Stimulated activated CD8-positive, alpha-beta memory T cell treated with anti-CD3 and anti-CD28 coated beads, Interleukin-7, amount 100 ng/mL, for 1 hour (primary cell): ENCODE measurements at places on chromosomes 1 and 21.

DNA sequence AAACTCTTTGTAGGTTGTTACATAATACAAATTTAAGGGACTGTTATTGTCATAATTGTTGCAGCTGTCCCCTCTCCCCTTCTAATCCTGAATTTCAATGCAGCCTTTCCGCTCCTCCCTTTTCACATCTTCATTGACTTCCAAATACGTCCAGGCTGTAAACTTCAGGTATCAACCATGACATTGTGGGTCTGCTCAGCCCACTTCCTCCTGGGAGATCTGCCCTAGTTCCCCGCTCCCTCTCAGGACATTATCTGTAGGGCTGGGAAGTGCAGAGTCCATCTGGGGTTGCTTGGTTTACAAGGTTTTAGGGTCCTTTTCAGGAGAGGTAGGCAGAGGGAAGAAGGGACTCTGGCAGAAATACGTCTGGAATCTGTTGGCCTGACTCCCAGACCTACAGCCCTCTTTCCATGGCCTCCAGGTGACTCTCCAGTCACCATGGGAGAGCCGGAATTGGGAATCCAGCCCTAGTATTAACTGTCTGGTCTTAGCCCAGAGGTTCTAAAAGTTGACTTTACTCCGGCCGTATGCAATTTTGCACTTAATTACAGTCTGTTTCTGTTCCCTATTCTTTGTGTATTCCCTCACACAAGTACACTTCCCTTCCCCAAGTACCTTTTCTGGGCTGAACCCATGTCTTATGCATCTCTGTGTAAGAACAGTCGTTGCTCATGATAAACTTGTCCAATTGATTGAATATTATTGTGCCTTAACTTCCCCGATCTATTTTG, 4.7 kb upstream of the DENND2D start:
- DNase-seq = no peak

GRCh38 chr1:192627901-192628300, 8.0 kb upstream of the RGS13 start:
- DNase-seq = no peak

DNA sequence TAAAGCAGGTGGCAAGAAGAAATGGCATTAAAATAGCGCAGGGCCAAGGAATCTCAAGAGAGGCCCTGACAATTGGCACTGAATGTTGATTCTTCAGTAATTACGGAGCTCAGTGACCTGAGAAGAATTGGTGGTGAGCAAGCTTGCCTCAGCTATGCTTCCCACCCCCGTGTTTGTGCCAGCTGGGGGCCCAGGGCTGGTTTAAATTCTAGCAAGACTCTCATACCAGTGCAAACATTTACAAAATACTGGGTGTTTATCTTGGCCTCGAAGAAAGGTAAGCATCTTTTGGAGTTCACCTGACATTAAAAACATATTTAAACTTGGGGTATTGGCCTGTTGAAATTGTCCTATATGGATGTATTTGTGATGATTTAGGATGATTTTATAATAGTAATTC, 296.7 kb upstream of the USP25 start:
- DNase-seq = no peak

DNA sequence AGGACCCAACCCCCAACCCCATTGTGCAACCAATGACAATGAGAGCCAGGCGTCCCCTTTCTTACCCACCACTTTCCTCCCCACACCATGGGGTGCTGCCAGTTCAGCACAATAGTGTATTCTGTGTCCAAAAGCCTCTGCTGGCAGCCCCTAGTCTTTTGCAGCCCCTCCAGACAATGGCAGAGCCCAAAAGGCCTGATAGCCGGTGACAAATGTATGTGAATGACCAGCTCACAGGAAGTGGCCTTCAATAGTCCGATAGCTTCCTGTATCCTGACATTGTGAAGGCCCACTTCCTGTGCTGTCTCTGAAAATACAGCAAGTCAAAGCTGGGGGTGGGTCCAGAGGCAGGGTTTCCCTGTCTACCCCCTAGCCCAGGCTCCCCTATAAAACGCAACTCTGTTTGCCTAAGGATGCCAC, 16.6 kb downstream of the SMIM12 start:
- DNase-seq = no peak

DNA sequence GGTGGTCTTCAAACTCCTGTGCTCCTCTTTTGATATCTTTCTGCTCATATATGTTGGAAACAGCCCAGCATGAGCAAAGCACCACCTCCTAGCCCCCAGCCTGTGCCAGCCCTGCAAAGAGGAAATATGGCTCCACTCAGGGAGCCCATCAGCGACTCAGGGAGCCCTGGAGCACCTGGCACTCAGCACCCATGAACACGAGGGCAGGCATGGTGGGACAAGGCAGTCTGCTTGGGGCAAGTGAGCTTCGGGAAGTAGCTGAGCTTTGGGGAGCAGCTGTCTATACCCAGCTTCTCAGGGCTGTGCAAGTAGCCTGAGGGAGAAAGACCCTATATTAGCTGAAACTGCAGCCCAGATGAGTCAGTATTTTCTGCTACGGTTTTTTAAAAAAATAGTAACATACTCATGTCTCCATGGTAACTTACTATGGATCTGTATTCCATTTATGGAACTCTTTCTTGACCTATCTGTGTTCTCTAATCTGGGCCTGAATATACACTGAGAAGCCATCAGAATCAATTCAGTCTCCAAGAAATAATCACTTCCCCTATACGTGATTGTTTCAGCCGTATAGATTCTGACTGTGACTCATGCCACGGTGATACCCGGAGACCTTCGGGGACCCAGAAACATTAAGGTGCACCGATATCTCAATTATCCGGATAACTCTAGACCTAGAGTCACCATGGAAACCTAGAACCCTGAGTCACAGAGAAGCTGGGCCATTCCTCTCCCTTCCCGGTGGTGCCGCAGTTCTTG, 1.5 kb upstream of the ETS2 start:
- no peak for DNase-seq

DNA sequence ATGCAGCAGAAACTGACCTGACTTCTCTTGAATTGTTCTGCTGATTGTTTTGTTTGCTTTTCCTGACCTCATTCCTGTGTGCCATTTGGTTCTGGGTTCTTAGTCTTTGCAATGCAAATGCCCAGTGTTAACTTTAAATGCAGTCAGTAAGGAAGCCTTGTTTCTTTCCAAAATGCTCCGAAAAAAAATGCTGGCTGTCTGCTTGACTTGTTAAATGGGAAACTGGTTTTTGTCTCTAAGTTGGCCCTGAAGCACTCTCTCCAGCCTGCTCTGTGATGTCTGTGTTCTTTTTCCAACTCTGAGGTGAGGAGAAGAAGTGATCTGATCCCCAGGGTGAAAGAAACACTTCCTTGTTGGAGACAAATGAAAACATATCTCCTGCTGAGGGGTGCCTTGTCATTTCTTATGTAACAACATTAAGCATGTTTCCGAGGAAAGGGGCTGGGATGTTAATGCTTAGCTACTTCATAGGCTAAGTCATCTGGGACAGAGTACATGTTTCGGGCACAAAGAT, 256.3 kb upstream of the ADGRL4 start:
- DNase-seq = no peak

DNA sequence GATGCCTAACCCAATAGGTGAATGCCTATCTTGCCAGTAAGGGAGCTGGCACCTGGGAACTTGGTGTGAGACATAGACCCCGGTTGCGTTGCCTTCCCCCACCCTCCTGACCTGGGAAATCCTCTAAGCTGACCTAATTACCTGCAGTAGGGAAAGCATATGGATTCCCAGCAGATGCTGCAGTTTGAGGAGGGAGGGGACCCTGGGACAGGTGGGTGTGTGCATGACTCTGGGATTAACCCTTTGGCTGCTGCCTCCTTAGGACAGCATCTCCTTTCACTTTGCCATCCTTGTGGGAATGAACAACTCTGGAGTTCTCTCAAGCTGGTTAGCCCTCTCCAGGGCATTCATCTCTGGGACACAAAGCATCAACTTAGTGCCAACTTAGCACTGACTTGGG, 16.4 kb upstream of the NFASC start:
- DNase-seq = no peak

DNA sequence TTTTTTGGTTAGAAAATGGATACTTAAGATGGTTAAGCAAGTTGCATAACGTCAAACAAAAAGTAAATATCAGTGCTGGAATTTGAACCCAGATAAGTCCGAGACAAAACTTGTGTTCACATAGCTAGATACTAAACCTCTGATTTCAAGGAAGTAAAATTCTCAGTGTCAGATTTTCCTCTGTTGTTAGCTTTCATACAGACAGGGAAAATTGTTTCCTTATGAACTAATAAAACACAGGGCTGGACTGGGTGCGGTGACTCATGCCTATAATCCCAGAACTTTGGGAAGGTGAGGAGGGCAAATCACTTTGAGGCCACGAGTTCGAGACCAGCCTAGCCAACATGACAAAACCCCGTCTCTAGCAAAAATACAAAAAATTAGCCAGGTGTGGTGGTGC, 51.3 kb downstream of the PCNX2 start:
- DNase-seq = no peak

DNA sequence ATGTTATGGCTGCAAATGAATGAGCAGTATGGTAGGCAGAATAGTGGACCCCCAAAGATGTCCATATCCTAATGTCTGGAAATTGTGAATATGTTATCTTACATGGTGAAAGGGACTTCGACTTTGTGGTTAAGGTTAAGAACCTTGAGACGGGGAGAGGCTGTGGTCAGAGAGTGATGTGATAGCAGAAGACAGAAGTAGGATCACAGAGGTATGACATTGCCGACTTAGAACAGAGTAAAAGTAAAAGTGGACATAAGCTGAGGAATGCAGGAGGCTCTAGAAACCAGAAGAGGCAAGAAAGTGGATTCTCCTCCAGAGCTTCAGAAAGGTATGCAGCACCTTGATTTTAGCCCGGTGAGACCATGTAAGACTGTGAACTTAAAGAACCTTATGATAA, 74.6 kb downstream of the CTH start:
- no peak for DNase-seq

DNA sequence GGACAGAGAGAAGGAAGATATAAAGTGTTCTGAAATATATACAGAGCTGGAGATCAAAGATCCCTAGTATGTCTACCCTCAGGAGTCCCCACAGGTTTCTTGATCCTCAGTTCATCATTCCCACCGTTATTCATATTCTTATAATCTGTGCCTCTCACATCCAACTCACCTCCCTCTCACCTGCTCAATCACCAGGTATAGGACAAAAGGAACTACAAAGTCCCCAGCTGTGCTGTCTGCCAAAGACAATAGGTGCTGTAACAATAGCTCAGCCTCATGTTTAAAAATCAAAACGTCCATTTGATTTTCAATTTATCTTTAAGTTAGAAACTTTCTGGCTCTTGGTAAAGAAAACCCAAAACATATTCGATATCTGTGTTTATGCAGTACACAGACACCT, 121.1 kb upstream of the PKN2 start:
- no peak for DNase-seq

- no peak for DNase-seq
Observed at GRCh38 chr1:44757420-44757819, 17.8 kb downstream of the KIF2C start.

DNA sequence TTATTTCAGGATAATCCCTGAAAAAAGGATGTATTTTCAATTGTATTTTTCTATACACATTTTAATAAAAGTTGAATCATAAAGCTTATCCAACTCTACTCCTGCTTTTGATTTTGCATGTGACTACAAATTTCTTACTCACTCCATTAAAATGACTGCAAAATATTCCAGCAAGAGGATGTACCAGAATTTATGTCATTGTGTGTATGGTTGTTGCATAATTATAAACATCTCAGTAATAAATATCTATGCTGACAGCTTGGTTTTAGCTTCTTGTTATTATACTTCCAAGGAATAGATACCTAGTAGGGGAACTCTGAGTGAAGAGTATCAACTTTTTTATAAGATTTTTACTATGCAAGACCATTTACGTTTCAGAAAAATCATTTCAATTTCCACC, 463.2 kb upstream of the RUNX1 start:
- no peak for DNase-seq

DNA sequence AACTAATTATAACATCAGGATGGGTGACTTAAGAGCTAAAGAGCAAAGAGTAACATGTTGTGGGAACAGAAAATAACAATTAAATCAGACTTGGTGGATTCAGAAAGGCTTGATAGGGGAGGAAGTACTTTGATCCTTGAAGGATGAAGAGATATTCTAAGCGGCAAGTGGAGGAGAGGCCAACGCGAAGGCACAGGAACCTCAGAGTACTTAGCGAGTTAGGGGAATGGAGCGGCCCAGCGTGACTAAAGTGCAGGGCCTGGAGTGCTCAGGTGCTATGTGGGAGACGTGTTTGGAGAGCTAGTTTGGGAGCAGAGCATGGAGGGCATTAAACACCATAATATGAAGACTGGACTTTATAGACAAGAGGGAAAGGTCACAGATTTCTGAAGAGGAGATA, 64.3 kb downstream of the ADCY10 start:
- DNase-seq = no peak

GRCh38 chr1:21357161-21357560, 66.9 kb upstream of the ECE1 start:
- DNase-seq = no peak

DNA sequence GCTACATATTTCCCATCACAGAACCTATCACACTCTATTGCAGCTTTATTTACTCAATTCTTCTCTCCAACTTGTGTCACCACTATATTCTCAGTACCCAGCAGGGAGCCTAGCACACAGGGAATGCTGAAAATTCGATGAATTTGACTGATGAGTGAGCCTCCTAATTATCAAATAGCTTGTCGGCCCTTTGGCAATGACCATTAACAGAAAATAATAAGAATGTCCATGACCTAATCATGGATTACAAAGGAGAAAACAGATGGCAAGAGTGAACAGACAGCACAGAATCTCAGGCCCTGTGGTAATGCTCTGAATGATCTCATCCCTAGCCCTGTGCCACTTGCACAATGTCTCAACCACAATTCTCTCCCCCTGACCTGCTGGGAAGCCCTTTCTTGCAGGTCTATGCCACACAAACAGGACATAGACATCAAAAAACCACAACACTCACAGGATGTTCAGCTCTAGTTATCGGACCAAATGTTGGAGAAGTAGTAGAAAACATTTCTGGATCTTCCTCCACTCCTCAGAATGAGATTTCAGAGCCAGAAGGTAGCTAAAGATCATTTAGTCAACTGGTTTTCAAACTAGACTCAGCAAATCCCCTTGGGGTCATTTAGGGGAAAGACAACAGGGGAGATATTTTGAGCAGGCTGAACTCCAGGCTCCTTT, 68.4 kb downstream of the LUZP1 start:
- no peak for DNase-seq
